ENCODE measurements at places on chromosomes 4 and X.

DNA sequence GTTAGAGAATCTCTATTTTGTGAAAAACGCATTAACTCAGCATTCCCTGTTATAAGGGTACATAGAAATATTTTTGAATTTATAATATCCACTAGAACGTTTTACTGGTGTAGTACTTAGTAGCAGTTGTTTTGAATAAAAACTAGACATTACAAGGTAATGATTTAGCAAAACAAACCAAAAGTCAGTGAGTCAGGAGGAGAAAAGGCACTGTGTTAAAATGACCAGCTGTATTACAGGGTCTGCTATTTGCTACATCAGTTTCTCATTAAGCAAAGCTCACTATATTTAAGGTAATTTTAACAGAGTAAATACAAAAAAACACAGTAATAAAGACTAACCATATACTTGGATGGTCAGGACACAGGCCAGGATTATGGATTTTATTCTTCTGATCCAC is 152.8 kb downstream of the RASL11B start:
- DNase-seq = no peak

GRCh38 chrX:15808254-15808653 is 18.0 kb downstream of the ZRSR2 start:
- no peak for DNase-seq

- DNase-seq = peak; percentile 19
Observed at GRCh38 chr4:120056246-120056645, 10.4 kb downstream of the MAD2L1 start.

GRCh38 chr4:78410676-78411075 is 140.9 kb upstream of the ANXA3 start:
- no peak for DNase-seq

GRCh38 chr4:122481766-122482405 is 25.4 kb upstream of the IL2 start:
- DNase-seq = no peak

GRCh38 chr4:2937146-2937857 is 25.9 kb downstream of the NOP14 start:
- no peak for DNase-seq

GRCh38 chrX:10052906-10053625 is 85.9 kb downstream of the CLDN34 start:
- no peak for DNase-seq

DNA sequence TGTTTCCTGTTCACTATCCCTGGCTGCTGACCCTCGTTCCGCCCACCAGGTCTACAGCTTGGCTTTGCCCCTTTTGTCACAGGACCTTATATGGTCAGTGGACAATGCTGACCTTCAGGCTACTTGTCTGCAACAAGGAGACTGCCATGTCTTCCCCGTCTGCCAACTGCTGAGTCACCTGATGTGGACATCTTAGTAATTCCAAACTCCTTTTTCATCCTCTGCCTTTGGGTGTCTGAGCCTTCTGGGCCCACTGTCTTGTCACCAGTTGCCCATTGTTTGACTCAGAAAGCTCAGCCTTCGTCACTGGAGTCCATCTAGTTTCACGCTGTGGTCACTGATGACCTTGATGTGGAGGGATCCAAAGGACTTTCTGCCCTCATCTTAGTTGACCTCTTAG is 30.2 kb downstream of the GPRIN3 start:
- DNase-seq = no peak

DNA sequence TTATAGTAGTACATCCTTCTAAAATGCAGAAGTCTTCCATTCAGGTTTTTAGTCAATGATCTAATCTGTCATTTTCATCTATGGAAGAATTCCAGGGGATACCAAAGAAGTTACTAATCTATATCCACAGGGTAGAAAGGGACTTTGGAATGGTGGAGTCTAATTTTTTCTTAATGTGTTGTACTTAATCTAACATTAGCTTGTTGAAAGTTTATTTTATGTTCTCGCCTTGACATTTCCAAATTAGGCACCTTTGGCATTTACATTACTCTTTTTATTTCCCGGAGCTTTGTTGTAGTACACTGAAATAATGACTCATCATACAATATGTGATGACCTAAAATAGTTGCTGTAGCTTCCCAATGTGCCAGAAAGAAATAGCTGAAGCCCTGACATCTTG is 91.5 kb downstream of the HTR2C start:
- no peak for DNase-seq
